CD4-positive, alpha-beta T cell treated with Interferon gamma for 1 hour (primary cell): ENCODE measurements at places on chromosomes 5 and 9.

DNA sequence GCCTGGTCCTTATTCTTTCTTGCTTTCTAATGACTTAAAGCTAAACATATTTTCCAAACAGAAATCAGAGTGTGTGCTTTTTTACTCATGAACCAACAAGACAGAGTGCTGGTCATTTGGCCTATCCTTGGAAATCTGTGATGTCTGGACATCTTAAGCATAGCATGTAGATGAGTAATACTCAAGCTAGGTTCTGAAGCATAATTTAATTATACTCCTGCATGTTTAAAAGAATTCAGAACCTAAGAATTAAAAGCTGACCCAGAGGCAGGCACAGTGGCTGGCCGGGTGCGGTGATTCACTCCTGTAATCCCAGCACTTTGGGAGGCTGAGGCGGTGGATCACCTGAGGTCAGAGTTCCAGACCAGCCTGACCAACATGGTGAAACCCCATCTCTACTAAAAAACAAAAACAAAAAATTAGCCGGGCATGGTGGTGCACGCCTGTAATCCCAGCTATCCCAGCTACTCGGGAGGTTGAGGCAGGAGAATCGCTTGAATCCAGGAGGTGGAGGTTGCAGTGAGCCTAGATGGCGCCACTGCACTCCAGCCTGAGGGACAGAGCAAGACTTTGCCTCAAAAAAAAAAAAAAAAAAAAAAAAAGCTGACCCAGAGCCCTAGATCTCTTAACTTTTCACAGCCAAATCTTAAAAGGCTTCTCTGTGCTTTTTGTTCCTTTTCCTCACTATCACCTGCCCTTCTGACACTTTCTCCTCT lies 16.2 kb upstream of the TJP2 start:
- DNase-seq, result no peak

DNA sequence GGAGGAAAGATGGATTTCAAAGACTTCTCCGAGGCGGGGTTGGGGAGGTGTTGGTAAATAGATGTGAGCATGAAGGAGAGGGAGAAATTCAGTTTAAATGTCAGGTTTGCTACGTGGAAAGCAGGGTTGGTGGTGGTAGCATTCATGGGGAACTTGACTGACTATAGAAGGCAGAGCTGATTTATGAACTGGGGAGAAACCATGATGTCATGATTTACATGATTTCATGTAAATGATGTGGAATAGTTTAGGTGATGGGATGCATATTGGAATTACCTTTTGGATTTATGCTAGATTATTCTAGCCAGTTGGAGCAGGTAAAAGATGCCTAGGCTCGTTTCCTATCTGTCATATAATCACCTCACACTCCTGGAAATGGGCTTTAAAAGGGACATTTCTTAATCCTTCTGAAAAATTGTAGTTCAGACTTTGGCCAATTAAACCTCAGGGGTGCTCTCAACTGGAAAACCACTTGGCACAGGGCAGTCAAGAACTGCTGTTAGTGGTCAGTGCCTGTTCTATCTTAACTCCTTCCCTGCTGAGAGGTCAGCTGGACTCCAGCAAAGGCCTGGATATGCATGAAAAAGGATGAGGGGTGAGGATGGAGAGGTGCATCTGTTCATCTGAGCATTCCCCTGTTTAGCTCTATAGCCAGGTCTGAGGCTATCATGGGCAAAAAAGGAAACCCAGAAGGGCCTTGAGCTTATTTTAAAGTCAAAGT lies 50.1 kb upstream of the BASP1 start:
- no peak for DNase-seq

DNA sequence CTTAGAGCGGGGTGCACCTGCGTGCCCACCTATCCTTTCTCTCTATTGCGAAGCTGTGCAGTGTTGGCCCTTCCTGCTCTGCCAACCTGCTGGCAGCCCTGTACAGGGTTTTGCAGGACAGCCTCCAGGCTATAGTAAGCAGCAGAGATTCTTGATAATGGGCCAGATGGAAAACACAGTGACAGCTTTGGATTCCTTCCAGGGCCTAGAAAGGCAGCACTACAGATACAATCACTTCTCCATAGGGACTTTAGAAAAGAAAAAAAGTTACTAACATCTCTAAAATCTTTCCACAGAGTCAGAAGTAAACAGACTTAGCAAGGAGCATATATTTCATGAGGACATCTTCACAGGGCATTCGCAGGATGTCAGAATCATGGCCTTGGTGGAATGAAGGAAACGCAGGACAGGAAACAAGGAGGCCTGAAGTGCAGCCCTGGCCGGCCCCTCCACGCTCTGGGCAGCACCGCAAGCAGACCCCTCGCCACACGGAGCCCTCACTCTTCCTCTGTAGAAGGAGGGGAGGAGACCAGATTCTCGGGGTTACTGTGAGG lies 172.1 kb upstream of the GAS1 start:
- DNase-seq, result no peak

DNA sequence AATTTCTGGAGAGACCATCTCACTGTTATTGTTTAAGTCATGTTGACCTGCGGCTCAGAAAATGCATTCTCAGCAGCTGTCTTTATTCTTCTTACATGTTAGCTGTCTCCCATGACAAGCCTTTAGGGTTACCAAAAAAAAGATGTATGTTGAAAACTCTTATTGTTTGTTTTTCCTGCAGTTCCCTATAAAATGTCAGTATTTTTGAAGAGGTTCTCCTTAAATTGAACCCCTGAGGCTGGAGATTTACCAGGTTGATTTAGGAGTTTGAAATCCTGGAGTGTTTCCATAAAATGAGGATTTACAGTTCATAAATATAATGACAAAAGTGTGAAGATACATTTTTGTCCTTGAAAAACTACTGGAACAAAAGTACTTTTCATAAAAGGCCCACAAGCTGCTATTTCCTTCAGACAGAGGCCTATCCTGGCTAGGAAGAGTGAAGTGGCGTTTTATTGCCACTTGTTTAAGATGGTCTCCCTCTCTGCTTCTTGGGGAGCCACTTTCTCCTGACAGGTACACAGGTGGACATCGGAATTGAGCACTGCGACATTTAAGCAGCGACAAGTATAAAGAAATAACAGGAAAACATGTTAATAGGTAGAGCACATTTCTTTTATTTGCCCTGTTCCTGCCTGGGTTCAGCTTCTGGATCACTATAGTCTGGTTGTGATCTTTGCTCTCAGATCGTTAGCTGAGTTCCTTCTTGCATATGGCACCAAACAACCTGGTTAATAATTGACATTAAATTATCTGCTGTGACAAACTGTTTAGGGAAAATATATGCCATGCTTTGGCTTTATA lies 344.8 kb upstream of the RPS23 start:
- DNase-seq, result no peak

DNA sequence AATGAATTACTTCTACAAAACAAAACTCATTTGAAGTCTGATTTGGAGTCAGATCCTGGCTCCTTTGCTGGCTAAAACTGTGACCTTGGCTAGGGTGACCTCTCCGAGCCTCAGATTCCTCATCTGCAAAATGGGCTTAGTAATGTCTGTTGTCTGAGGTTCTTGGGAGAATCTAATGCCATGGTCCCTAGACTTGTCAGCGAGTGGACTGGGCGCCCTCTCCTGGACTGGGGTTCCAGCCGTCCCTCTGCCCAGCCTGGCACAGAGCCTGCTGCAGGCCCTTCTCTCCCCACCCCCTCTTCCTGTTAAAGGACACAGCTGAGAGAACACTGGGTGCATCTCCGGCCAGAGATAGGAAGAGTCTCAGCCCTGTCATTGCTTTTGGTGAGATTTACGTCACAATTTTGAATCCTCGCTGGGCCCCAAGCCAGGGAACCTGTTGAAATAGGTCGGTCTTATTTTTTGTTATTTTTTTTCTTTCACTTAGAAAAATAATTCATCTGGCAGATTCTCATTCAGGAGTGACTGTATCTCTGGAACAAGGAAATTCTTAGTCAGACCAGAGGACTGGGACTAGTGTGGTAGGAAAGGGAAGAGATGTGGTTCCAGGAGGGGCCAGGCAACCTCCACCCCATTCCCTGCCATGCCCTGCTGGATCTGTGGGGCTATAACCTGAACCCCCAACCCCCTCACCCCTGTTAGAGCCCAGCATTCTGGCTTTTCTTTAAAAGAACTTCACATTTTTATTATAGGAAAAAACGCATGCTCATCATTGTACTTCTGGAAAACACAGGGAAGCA lies 48.2 kb upstream of the RPL26L1 start:
- DNase-seq, result peak; percentile 66

DNA sequence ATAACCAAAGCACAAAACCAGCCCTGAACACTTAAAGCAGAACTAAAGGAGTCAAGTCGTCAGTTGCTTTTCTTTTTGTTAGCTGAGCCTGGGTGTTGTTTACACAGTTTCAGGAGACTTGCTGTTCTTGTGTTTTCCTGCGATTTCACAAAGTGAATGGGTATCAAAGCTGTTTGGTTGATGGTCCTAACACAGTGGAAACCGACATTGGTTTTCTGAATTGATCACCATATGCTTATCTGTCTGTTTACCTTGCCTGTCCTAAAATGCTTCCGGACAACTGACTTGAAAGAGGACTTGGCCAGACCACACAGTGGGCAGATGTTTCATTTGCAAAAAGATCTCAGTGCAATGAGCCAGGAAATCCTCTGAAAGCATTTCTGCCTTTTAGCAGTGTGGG lies 676.4 kb downstream of the PRELID2 start:
- no peak for DNase-seq

- no peak for DNase-seq
These were observed 57.8 kb upstream of the PHYKPL start for GRCh38 chr5:178290376-178290775.

DNA sequence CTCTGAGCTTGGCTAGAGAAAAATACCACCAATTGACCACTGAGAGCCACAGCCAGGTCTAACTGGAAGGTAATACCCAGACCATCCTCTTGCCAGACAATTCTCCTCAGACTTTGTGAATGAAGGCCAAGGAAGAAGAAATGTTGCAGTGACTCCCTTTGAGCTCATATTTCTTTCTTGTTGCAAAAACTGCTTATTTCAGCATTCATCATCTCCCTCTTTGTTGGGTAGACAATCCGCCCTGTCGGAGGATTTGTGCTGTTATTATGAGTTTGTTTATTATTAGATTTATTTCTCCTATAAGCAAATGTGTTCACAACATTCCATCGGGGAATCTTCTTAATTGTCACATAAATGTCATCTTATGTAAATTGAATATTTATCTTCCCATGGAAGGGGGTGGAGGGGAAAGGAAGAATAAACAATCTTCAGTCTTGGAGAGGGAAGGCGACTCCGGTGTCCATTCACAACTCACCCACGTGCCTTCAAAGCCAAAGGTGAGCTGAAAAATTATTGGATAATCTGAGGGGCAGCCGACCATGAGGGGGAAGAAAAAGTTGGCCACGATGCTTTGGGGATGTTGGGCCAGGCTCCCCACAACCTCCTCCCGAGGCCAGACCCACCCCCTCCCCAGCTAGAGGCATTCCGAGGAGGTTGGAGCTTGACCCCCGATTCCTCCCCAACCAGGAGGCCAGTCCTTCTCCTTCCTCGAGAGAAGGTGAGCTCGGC lies 1.8 kb upstream of the JADE2 start:
- no peak for DNase-seq

DNA sequence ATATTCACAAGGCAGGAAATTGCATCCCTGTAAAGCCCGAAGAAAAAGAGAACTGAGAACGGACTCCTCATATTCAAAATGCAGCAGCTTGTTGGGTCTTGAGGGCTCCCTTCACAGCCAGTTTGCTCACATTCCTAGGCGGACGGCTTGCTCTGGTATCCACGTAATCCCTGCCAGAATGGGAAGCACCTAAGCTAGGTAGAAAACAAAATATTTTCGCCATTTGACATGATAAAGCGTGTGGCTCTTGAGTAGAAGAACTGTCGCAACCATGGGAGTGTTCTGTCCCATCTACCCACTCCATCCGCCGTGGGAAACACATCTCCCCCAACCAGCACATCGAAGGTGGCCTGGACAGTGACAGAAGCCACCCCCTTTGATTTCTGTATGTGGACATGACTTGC lies 183.1 kb downstream of the GAS1 start:
- no peak for DNase-seq

DNA sequence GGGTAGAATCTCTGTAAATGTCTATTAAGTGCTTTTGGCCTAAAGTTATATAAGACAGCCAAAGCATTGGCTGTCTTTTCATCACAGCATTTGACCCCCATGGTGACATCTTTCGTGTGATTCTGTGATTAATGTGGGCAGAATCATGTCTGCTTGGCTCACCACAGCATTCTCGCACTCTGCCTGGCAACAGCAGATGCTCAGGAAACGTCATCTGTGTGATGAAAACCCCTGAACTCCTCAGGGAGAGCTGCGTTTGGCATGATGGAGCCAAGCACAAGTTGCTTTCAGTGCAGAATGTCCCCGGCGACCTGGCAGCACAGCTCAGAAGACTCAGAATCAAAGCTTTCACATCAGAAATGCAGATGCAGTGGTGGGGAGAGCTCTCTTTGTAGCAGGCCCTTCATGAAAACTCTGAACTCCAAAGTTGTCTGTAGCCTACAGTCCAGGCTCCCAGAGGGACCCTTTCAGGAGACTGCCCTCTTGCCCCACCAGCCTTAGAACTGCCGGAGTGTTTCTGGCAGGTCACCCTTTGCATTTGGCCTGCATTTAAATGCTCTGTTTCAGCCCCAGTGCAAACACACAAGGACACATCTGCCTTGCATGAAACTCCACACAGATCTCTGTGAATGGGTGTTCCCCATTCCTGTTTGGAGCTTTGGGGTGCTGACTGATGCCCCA lies 155.6 kb upstream of the PANK3 start:
- no peak for DNase-seq

GRCh38 chr9:113488071-113488470 lies 24.5 kb downstream of the RGS3 start:
- no peak for DNase-seq

- DNase-seq, result peak; percentile 19
These were observed 51.5 kb upstream of the IQGAP2 start for GRCh38 chr5:76351577-76351976.

DNA sequence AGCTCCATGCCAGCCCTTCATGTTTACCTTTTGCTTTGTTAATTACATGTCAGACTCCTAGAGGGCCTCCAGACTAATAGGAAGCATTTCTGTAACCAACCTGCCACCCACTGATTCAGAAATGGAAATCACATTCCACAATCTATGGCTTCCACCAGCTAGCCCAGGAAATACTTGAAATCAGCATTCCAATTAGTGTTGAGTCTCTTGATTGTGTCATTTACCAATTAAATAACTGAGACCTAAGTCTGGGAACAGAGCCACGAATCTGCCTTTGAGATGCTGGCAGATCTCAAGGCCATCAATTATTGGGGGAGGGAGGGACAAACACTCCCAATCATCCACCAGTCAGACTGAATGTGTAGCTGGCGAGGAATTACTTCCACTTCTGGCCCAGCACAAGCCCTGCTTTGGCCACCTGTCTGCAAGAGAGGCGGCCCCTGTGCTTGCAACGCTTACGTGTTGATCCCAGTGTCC lies 27.4 kb upstream of the SAP30L start:
- no peak for DNase-seq

GRCh38 chr9:93207860-93208734 lies 24.2 kb downstream of the WNK2 start:
- no peak for DNase-seq

DNA sequence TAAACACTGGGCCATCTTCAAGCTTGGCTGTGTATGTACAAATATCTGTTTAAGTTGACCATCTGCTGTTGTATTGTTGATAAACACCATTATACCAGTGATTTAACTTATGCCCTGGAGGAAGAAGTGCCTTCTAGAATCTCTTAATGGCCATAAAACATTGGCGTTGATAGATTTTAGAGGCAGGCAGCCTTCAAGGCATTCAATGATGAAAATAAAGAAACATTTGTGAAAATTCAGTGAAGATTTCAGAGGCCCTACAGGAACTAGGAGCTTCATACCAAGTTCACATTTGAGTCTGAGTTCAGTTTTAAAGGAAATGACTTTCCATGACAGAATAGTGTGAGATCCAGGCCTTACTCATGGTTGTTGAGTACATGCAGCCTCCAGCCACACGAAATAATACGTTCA lies 52.2 kb downstream of the MAP1B start:
- no peak for DNase-seq
